ENCODE measurements at places on chromosomes 6 and 20. TPM values are rescaled to one million over a fixed set of nuclear protein-coding genes. Genes with fewer than 3 reads are reported as not detected.

AGER gene
- total RNA-seq: 35.2 TPM

- no peak overlapping the region for H3K27ac ChIP-seq
- H3K27me3 ChIP-seq: no peaks in the 10 kb centered on the region
- H3K36me3 ChIP-seq: peaks cover 32% of the 10 kb centered on the region
- no peak for DNase-seq
- H3K4me1 ChIP-seq: no peaks in the 10 kb centered on the region
- peak overlapping the region; percentile 86 for H3K4me3 ChIP-seq
Observed at GRCh38 chr6:138104618-138105213, 2.5 kb downstream of the PERP start.

DNA sequence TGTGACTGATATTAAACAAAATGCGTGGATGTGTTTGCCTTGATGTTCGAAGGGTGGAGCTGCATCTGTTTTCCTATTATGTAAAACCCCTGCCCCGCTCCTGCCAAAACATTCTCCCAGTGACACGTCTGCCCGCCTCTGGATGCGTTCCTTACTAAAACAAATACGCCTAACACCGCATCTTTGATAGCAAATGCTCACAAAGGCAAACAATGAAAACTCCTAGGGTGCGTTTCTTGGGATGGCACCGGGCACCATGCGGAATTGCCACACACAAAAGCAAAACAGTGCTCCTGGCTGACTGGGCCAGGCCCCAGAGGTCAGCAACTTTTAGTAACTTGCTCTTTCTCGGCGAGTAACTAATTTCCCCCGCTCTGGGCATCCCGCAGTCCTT is 9.0 kb upstream of the FOXC1 start:
- no peak overlapping the region for H3K27ac ChIP-seq
- DNase-seq: peak; percentile 41
- H3K4me3 ChIP-seq: no peak overlapping the region
- H3K27me3 ChIP-seq: peaks cover 38% of the 10 kb centered on the region
- peaks cover 35% of the 10 kb centered on the region for H3K4me1 ChIP-seq
- H3K36me3 ChIP-seq: no peaks in the 10 kb centered on the region

DNA sequence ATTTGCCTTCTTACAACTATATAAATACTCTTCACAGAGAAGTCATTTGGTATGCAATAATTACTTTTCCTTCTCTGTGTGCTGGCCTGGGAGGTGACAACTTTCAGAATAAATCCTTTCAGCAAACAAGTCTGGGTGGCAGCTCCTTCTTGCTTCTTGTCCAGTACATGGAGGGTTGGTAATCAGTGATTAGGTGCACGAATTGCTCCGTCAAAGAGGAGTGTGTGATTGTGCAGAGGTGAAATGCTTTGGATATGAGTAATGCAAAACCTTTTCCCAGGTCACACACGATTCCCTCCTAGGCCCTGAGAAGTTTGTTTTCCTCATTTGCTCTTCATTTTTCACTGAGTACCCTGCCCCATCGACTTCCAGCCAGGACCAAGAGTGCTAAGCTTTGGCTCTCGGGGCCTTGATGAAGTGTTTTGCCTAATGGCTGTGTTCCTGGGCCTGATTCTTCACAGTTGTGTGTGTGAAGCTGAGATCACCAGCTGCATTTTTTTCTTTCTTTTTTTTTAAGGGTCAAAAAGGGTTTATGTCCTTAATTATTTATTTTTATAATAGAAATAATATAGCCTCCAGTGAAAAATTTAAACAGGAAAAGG is 216.5 kb downstream of the ZMYND8 start:
- H3K4me3 ChIP-seq: no peak overlapping the region
- DNase-seq: no peak
- no peaks in the 10 kb centered on the region for H3K27me3 ChIP-seq
- no peak overlapping the region for H3K27ac ChIP-seq
- peaks cover 21% of the 10 kb centered on the region for H3K36me3 ChIP-seq

Data from endodermal cell (in vitro differentiated cells).